ENCODE measurements at places on chromosomes 11 and 22.

- DNase-seq, result peak; percentile 9
These were observed 125.5 kb downstream of the SIK3 start for GRCh38 chr11:116972691-116973090.

DNA sequence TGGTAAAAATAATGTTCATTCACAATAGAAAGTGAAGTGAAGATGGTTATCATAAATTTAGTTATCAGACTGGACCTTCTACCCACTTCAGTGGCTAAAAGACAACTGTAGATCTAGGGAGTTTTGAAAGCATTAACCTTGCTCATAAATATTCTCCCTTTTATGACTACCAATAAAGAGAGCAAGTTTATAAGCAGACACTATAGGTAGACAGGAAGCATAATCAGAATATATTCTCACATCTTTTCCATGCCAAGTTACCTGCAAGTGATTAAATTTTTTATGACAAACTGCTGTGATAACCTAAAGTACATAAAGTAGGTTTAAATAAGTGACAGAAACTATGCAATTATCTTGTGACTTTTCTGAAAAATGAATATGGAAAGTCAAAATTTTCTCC lies 62.5 kb downstream of the LUZP2 start:
- DNase-seq, result no peak

- DNase-seq, result no peak
These were observed 724.2 kb downstream of the BRD1 start for GRCh38 chr22:49103314-49104059.

DNA sequence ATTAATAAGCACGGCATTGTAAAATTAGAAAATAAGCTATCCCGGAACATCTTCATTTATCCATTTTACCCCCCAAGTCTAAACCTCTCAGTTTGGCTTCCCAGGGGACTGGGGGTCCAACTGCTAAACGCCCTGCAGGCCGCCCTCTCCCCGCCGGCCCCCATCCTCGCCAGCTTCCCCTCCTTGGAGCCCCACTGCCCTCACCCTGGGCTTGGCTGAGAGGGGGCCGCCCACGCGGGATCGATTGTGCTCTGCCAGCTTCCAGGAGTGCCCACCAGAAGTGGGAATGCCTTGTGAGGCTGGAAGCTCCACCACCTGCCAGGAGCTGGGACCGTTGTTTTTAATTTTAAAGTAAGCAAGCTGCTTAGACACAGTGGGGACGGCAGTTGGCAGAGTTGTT lies 353.5 kb downstream of the TBC1D22A start:
- DNase-seq, result no peak

GRCh38 chr11:120798854-120799253 lies 225.0 kb upstream of the TBCEL start:
- DNase-seq, result no peak

DNA sequence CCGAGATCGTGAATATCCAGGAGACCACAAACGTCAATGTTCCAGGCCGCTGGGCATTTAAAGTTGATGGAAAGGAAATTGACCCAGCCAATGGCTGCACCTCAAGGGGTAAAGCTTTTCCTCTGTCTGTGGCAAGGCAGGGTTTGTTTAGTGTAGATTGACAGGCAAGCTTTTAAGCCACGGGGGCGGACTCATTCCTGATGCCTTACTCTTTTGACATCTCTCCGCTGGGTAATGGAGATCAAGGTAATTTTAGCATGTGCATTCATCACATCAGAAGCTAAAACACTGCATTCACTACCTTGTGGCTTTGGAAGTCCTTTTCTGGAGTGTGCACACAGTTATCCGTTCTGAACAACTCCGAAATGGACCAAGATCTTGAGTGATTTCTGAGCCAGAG lies 12.6 kb downstream of the TECTA start:
- DNase-seq, result no peak

- no peak for DNase-seq
These were observed 82.6 kb downstream of the LRRC32 start for GRCh38 chr11:76587820-76588454.

- DNase-seq, result no peak
These were observed 328.7 kb downstream of the SOX6 start for GRCh38 chr11:16027621-16028020.

GRCh38 chr11:88171982-88172381 lies 3.3 kb downstream of the RAB38 start:
- no peak for DNase-seq

DNA sequence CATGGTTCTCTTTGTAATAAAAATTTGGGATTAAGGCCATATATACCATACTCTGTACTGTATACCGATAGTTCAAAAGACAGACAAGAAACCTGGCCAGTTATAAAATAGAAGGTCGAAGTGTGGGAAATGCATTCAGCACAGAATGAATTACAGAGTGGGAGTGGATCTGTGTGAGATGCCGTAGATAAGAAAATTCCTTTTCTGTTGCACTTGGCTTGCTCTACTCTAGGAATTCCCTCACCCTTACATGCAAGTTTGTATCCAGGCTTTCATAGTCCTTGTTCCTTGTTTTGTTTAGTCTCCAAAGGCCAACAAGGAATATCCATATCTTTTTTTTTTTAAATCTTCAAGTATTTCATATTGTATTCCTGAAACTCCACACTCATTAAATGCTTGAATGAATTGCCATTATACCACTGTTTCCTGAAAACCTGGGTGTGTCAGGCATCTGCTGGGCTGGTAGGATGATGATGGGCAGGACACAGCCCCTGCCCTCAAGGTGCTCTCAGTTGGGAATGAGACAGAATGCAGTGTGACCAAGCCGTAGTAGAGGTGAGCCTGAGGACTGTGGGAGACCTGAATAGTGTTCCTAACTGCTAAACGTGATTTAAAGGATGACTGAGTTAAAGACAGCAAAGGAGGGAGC lies 53.5 kb downstream of the TEAD1 start:
- DNase-seq, result no peak

- DNase-seq, result no peak
These were observed 73.2 kb downstream of the CCDC81 start for GRCh38 chr11:86447763-86448480.

DNA sequence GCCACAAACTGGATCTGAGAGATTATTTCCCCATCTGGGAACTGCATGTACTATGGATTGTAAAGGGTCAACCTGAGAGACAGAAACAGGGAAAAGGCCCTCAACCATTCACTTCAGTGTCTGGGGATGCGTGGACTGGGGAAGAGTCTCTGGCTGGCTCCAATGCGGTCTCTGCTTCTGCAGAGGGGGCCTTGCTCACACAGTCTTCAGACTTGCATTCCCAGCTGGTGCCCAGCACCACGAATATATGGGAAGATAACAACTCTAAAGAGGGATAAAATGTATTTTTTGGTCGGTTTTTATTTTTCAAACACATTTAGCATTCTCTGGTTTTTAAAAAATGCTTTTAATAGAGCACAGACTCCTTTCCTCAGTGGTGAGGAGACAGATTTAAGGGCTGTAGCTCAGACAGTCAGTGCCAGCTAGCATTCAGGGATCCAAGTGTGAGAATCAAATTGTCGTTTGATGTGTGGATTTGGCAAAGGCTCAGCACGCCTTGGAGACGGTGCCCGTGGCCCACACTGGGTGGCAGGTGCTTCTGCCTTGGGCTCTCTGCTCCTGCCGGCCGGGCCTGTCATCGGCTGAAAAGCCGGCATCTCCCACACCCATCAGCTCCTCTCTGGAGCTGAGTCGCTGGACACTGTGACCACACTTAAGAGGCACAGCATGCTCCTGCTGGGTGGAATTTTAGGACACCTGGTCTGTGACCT lies 8.0 kb upstream of the EFCAB6 start:
- no peak for DNase-seq

- no peak for DNase-seq
These were observed 75.3 kb upstream of the MTNR1B start for GRCh38 chr11:92894197-92894596.

DNA sequence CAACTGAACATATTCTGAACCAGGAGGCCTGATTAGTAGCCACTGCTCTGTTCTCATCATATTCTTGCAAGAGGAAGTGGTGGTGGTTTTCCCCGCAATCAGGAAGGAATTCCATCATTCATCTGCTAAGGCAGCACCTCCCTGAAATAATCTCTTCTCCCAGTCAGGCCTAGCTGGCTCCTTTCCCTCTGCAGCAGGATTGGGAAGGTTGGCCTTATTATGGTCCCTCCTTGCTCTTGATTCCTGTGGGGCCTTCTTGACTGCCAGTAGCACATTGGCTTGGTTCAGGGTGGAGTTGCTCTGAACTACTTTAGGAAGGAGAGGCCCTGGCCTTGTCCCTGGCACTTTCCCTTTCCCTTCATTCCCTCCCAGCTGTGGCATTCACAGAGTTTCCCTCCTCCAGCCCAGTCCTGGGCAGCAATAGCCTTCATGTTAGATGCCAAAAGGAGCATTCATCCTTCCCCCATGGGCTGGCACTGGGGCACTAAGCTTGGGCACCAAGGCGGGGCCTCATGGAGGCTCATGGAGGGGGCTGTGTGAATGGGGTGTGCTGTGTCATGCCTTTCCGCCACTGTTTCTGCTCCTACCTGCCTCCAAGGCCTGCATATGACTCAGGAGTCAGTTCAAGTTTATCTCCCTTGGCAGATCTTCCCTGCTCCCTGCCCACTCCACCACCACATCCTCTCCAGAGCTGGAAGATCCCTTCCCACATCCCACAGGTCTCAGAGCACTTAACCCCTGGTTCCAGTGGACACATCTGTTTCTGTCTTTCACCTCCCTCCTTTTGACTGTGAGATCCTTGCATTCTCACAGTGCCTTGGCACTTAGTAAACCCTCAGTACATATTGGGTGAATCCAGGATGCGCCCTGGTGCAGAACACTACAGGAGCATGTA lies 27.6 kb upstream of the CD44 start:
- no peak for DNase-seq

- no peak for DNase-seq
These were observed 45.7 kb downstream of the PACS1 start for GRCh38 chr11:66115638-66116301.

- DNase-seq, result no peak
These were observed 198.7 kb upstream of the MTMR2 start for GRCh38 chr11:96122601-96123074.

- no peak for DNase-seq
These were observed 231.3 kb downstream of the DSCAML1 start for GRCh38 chr11:117565709-117566108.

GRCh38 chr11:9047964-9048523 lies 43.4 kb downstream of the SCUBE2 start:
- DNase-seq, result peak; percentile 81

DNA sequence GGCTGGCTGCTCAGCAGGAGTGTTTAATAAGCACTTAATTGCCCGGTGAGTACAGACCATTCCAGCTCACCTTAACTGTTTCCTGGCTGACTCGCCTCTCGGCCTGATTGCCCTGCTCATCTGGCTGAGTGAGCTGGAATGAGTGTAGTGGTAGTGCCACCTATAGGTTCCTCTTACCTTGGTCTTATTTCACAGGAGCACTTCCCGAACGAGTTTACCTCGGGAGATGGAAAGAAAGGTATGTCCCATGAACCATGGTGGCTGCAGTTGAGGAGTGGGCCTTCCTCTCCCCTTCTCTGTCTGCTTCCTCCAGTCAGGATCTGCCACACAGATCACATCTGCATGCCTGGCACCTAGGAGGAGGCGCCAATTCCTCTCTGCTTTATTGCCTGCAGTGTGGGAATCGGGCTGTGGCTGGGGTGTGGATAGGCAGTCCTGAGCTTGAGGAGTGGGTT lies 26.7 kb downstream of the UPB1 start:
- peak; percentile 76 for DNase-seq

GRCh38 chr11:130650456-130651030 lies 202.1 kb downstream of the ADAMTS15 start:
- DNase-seq, result no peak

GRCh38 chr11:111400595-111400994 lies 21.5 kb upstream of the POU2AF1 start:
- DNase-seq, result no peak
